NCI-H748 treated with DMSO at 0.1 percent for 48 hours (cell line): ENCODE measurements at places on chromosomes 5 and 9.

DNA sequence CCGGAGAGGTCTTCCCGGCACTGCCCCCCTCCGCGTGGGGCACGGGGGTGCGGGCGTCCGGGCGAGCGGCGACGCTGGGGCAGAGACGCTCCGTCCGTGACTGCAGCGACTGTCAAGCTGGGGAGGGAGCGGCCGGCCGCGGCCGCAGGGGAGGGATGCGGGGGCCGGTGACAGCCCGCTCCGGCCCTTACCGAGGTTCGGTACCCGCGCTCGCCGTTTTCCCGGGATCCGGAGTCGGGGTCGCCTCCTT, 400 bp downstream of the KDM4C start:
- DNase-seq, result no peak

- DNase-seq, result no peak
These were observed 20.9 kb upstream of the ZBTB43 start for GRCh38 chr9:126783949-126784348.

- no peak for DNase-seq
These were observed 556.3 kb upstream of the KLF4 start for GRCh38 chr9:108045851-108046250.

- DNase-seq, result no peak
These were observed 33.1 kb upstream of the ORM1 start for GRCh38 chr9:114289571-114290481.

DNA sequence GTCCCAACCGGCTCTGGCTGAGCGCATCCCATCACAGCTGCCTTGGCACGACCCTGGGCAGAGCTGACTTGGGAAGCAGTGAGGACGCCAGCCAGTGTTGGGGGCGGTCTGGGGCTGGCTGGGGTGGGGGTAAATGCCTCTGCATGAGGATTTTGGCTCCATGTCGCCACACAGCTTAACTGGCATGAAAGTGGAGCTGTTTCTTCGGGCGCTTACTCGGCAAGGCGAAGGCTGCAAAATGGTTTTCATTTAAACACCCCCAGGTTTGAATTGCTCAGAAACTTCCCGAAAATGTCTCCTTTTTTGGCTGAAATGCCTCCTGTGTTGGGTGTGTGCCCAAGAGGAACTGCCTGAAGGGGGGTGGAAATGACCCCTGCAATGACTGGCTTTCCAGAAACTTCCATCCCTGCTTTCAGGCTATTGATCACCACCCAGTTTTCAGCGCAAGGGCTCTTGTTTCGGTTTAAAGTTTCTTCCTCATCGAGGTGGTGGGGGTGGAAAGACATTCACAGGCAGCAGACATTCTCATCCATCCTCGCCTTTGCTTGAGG, 38.3 kb downstream of the PTGES start:
- DNase-seq, result no peak
